GM12864 (cell line): ENCODE measurements at places on chromosomes 3 and 15.

DNA sequence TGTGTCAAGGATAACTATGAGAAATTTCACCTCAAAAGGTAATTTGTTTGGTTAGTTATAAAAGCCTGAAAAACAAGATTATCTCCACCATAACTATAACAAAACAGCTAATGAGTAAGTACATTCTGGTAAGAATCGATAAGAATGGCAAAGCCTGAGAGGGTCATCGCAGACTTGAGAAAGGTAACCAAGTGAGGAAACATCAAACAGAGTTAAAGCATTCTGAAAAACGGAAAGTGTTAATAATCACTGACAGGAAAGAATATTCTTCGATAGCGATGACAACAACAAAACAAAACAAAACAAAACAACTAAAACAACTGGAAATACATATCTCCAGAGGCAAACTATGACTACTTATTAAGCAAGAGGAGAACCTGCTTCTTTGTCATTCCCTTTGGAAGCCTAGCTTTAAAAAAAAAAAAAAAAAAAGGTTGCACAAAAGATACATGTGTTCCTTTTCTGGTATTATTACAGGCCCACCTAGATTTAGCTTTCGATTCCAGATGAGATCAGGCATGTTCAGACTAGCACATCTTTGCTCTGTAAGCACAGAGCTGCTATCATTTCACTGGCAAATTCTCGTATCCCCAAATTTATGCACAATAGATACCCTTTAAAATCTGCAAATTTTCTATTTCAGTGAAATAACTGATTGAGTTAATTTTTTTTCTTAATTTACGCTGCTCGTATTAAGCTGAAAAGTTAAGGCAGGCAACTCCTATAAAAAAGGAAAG lies 155.6 kb downstream of the TIGIT start:
- DNase-seq, result no peak

- no peak for DNase-seq
These were observed 7.3 kb downstream of the TMCO5A start for GRCh38 chr15:37941779-37942178.

- DNase-seq, result no peak
These were observed 15.0 kb downstream of the TCF12 start for GRCh38 chr15:56933410-56933809.

- no peak for DNase-seq
These were observed 215.8 kb downstream of the KCNH8 start for GRCh38 chr3:19364148-19364547.

DNA sequence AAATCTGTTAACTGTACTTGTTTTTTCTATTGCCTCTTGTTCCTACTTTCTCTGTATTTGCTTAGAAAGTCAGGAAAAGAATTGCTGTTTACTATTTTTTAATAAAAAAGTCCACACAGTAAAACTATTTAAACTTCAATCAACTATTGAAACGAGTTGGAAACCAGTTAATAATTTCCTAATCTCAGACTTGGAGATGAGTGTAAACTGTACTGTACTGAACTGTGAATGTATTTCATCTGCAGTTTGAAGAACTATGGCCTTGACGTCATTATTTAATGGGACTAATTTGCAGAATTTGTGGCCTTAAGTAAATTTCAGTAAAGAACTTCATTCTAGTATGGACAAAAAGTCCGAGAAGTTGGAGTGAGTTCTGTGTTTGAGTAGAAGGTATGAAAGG lies 89.1 kb downstream of the LRRC28 start:
- DNase-seq, result no peak

- DNase-seq, result no peak
These were observed 140.6 kb upstream of the TBC1D5 start for GRCh38 chr3:17882981-17883380.

DNA sequence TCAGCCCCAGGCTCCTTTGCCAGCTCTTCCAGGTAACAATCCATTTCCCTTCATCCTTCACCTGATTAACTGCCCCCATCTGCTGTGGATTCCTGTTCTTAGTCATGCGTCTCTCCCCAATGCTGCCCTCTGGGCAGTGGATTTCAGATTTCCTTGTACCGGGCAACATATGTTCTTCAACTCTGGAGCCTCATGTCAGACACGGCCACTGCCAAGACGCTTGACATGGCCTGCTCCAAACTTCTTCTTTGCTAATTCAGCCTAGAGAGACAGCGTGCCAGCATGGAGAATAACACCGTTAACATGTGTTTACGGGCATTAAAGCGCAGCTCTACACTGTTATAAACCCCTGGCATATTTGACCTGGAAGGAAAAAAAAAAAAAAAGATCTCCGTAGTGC lies 1035.1 kb upstream of the NR2F2 start:
- no peak for DNase-seq

GRCh38 chr3:49759226-49759625 lies 27.1 kb downstream of the IP6K1 start:
- DNase-seq, result no peak

DNA sequence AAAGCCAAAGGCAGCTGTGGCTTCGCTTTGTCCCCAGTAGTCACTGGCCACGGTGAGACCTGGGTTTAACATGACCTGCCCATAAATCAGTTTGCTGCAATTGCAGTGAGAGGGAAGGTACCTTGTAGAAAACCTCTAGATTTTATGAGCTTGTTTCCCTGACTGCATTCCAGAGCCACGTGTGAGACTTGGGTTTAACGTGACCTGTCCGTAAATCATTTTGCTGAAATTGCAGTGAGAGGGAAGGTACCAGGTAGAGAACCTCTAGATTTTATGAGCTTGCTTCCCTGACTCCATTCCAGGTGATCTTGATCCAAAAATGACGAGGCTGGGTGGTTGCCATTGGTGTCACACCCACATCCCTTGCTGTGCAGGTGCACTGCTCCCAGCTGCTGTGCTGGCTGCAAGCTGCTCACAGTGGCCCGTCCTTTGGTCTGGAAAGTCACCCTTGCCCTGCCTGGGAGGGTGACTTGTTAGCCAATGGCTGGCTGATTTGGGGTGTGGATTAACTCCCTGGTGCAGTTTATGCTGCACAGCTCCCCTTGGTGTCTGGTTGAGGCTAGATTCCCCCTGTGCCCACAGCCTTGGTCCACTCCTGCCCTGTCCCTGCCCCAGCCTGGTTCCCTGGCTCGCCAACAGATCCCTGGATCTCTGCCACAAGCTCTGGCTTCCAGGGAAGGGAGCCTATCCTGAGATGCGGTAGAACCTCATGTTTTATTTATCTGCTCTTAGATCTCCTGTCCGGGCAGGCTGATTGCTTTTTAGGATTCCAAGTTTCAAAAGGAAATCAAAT lies 192.7 kb upstream of the CTDSPL start:
- DNase-seq, result no peak

DNA sequence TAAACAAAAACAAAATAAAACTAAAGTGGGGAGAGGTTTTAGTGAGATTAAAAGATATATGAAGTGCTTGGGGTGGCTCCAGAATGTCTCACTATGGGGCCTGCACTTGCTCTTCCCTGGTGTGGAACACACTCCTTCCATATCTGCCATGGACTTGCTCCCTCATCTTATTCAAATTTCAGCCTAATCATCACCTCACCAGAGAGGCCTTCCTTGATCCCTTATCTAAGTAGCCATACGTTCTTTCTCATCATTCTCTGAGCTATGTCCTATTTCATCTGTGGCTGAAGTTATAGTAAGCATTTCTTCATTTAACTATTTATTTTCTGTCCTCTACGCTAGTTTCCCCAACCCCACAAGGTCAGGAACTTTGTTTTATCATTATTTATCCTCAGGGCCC lies 511.7 kb downstream of the NTRK3 start:
- no peak for DNase-seq
